CD4-positive, alpha-beta memory T cell (primary cell): ENCODE measurements at places on chromosomes 4 and X.

DNA sequence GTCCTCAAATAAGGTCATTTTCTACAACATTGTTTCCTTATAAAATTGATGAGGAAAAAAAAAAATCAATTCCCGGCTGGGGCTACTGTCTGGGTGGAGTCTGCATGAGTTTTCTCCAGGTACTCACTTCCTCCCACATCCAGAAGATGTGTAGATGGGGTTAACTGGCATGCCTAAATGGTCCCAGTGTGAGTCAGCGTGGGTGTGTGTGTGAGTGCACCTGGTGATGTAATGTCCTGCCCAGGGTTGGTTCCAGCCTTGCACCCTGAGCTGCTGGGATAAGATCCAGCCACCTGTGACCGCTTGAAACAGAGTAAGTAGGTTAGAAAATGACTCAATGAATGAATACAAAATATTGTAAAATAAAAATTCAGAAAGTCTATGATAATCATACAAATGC is 11.1 kb downstream of the USP26 start:
- no peak for DNase-seq

DNA sequence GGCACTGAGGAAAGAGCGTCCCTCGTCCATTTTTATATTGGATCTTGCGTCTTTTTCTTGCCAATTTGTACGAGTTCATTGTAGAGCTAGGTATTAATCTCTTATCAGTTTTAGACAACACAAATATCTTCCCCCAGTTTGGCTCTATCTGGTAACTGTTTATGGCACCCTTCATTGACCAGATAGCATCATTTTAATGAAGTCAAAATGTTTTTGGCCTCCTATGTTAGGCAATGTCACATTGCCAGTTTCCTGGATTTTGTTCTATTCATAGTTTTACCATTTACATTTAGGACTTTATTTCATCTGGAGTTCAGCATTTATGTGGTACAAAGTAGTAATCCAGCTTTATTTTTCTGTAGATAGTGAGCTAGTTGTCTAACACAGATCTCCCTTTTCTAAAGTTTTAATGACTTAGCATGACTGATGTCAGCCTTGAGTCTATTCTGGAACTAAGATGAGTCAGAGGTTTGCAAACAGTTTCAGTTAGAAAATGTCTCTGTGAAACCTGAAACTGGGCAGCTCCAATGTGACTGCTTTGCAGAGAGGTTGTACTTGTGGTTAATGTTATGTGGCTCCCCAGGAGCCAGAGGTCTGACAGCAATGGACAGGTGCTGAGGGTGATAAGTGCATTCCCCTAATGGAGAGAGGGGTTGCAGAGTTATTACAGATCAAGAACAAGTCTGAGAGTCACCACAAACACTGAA is 5.3 kb upstream of the STBD1 start:
- no peak for DNase-seq

GRCh38 chr4:73589261-73589847 is 30.9 kb downstream of the RASSF6 start:
- DNase-seq: no peak

DNA sequence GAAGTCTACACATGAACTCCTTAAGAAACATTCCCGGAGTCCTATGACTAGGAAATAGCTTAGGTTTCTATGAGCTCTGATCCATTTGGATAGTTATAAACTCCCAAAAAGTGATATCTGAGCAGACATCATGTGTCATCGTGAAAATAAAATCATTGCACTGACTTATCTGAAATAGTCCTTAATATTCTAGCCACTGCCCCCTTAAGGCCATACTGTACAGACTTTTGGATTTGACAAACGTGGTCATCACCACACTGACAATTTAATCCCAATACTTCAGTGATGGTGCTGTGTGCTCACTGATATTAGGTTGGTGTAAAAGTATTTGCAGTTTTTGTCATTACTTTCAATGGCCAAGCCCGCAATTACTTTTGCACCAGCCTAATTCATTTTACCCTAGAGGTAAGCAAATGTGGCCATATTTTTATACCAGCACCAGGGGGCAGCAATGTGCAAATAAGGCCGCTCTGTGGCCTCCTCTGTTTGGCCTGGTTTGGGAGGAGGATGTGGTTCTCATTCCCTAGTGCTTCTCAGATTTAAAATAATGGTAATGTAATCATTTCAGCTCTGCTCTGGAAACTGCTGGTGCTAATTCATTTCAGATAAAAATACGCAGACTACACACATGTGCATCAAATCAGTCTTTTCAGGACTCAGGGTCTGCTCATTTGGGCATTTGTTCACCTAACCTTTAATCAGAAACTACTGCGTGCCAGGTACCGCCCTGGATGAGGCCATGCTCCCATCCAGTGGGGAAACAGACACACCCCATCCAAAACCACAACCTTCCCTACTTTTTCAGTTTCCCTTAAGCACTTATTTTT is 196.4 kb upstream of the C1QTNF7 start:
- peak; percentile 68 for DNase-seq

GRCh38 chr4:139857977-139858376 is 192.4 kb downstream of the MGST2 start:
- DNase-seq: no peak

- no peak for DNase-seq
These were observed 24.3 kb upstream of the FAM47C start for GRCh38 chrX:36983831-36984230.

DNA sequence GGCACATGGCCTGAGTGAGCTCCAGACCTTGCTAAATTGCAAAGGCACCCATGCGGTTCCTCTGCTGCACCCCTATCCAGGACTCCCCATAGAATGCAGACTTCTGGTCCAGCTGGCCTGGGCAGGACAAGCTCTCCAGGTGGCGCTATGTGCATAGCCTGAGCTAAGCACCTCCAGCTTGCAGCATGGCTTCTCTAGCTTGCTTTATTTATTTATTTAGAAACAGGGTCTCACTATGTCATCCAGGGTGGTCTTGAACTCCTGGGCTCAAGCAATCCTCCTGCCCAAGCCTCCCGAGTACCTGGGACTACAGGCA is 5.5 kb upstream of the WFS1 start:
- DNase-seq: peak; percentile 5

DNA sequence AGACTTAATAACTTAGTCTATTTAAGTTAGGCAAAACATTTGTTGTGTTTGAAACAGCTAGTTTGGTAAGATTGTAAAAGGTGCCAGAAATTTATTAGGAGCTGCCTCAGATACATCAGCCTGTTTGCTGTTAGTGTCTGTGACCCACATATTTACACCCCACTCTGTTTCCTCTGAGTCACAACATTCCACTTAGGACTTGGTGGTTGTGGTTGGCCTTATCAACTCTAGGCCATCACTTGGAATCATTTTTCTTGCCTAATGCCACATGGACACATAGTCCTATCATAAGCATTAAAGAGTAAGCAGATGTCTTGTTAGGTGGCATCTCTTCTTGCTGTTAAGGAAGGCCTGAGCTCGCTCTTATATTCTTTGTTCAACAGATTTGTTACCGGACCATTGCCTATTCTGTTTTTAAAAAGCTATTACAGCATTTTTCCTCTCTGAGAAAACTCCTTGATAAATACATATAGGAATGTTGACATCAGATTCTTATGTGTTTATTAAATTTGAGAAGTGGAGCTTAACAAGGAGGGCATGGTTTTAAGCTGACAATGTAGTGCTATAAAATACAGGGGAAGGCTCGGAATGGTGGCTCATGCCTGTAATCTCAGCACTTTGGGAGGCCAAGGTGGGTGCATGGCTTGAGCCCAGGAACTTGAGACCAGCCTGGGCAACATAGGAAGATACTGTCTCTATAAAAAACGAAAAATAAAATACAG is 51.2 kb upstream of the PGRMC2 start:
- no peak for DNase-seq

DNA sequence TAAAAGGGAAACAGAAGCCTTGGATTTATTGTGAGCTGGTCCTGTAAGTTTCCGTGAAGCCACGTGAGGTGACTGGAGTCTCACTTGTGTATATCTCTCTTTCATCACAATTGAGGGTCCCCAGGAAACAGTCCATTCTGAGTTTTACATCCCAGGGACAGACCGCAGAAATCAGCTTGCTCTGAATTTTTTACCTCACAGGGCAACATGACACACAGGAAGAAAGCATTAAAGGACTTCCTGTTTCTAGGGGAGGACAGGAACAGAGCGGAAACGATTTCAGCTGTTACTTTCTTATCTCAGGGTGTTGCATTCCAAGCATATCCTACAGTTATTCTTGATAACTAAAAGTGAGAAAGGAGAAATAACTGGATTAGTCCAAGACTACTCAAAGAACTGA is 553.5 kb downstream of the TRAM1L1 start:
- no peak for DNase-seq

- peak; percentile 1 for DNase-seq
These were observed 520 bp upstream of the SRP72 start for GRCh38 chr4:56466910-56467283.

- no peak for DNase-seq
These were observed 63.4 kb downstream of the RASL11B start for GRCh38 chr4:52925531-52925968.

GRCh38 chrX:130339408-130340222 is at the start of gene SLC25A14:
Gene SLC25A14, plus strand, starts transcription at chrX:130339919. Its CDS starts 360 bp downstream, at chrX:130340279.
- DNase-seq: peak; percentile 75

DNA sequence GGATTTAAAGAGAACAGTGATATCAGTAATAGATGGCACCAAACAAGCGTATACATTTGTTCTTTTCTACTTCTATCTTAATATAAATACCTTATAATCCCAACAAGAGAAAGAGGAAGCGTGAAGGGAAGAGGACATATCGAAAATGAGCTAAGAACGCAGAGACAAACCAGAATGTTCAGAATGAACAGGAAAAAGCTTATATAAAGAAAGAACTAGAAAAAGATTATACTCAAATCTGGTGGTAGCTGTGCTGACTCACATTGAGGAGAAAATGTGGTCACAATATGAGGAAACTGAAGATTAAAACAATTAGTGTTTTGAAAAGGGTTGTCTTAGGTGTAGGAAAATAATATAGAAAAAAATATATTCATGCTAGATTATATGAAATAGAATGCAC is 2.0 kb upstream of the GPR34 start:
- no peak for DNase-seq

GRCh38 chrX:13507893-13508292 is 61.5 kb upstream of the EGFL6 start:
- no peak for DNase-seq

DNA sequence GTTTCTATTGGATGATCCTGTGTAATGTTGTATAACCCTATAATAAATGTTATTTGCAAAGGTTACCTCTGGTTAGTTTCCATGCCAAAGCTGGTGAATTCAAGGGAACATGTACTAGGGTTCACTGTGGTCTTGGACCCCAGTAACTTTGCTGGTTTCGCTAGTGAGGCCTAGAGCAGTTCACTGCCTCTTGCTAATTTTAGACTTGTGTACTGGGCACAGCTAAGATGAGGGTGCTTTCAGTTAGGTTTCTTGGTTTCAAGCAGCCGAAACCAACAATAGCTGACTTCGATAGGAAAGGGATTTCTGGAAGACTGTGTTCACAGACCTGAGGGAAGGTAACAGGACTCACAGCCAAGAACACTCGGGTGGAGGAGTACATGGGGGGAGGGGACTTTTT is 215.5 kb upstream of the BCOR start:
- DNase-seq: no peak

- DNase-seq: no peak
These were observed 89.0 kb upstream of the NMU start for GRCh38 chr4:55725057-55725456.

- DNase-seq: no peak
These were observed 129.6 kb downstream of the DCLK2 start for GRCh38 chr4:150207871-150208270.

- no peak for DNase-seq
These were observed 75.1 kb upstream of the MBNL3 start for GRCh38 chrX:132563976-132564375.

GRCh38 chr4:161002386-161002785 is 1161.4 kb downstream of the FSTL5 start:
- DNase-seq: no peak

DNA sequence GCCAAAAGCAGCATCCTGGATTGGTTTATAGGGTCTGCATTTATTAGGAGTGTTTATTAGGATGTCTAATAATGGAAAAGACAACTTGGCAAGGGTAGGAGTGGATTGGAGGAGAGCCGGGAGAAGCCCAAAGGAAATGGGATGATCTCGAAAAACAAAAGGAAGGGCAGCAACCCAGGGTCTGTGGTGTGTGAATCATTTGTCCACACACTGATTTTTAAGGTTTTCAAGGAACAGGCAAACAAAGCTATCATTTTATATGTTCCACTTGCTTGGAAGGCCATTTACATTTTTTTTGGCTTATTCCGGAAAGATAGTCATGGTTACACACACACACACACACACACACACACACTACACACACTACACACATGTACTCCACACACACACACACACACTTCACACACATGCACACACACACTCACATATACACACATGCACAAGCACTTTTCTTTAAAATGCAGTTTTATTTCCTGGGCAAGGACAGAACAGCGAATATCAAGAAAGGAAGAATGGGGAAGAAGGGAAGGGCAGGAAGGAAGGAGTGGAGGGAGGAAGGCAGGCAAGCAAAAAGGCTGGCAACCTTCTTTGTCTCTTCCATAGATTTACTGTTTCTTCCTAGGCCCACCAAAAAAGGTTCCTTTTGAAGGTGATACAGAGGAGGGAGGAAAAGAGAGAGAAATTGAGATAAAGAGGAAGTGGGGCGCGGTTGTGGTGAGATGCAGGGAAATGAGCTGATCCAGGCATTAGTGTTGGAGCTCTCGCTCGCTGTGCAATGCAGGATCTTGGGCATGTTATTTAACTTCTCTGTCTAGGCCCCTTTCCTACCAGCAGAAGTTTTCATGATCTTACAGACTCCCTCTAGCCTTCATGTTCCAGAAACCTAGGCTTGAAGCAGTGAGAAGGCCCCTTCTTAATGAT is 88.6 kb upstream of the MAML3 start:
- no peak for DNase-seq

GRCh38 chr4:109631532-109632108 is 71.6 kb downstream of the MCUB start:
- no peak for DNase-seq

DNA sequence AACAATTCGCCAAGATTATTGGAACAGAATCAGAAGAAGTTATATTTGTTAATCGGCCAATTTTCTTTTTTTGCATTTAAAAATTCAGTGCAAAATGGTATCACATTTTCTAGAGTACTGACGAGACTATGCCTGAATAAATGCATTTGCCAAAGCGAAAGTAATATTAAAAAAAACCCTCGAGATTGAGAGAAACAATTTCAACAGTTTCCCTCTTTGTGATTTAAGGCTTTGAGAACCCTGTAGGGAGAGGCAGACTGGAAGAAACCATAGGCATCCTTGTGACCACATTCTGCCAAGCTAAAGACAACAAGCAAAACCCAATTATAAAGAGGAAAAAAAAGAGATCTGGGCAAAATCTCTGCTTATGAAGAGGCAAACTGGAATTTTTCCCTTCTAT is 218.1 kb upstream of the GK2 start:
- no peak for DNase-seq

DNA sequence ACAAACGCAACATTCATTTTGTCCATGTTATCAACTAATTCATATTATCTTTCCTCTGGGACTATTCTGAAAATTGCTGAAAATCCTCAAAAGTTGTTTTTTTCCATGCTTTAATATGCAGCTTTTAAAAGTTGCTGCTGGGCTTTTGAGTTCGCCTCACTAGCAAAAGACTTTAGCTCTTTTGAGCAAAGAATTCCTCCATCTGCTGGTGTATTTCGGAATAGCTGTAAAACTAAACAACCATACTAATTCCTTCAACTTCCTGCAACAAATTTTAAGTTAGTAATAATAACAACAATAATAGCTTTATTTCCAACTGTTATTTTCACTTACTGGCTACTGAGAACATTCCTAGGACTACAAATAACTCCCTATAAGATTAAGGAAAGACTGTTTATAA is 124.5 kb upstream of the PLAC1 start:
- peak; percentile 8 for DNase-seq

GRCh38 chr4:111323496-111323895 is 700.6 kb upstream of the PITX2 start:
- no peak for DNase-seq
